Femur (tissue), 1 donor: ENCODE measurements at places on chromosomes 16 and 17.

- DNase-seq, result no peak
Observed at GRCh38 chr17:58378733-58379510, 26.9 kb upstream of the SUPT4H1 start.

DNA sequence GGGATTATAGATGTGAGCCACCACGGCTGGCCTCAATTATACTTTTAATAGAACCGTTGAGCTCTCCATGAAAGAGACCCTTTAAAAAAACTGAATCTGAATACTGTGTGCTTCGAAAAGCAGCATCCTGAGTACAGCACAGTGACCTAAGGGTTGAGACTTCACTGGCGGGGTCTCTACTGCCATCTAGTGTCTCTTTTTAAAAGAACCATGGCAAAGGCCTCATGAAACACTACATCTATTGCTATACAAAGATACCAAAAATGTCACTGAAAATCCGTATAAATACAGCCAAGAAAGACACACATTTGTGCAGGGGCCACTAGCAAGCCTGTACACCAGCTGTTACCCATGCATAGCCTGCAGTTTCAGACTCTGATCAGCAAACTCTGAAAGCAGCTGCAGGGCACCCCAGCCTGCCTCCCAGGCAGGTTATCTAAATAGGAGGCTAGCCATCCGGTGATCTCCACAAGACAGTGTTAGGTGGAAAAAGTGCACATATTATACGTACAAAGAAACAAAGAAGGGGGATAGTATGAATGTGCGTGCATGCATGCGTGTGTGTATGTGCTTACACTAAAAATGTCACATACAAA lies 35.3 kb downstream of the NPLOC4 start:
- peak; percentile 65 for DNase-seq

DNA sequence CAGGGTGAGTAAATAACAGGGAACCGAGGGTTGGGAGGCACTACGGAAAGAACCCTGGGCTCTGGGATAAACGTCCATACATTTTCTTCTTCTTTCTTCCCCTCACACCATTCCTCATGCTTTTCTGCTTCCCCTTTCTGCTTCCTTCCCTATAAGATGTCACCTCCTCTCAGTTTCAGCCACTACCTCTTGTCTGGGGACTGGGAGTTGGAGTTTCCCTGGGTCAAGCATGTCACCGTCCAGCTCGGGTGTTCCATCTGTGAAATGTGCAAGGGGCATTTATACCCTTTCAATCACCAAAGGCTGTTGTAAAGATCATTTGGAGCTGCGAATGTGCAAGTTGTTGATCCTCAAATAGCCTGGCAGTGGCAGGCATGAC lies 17.5 kb upstream of the CCL22 start:
- no peak for DNase-seq

DNA sequence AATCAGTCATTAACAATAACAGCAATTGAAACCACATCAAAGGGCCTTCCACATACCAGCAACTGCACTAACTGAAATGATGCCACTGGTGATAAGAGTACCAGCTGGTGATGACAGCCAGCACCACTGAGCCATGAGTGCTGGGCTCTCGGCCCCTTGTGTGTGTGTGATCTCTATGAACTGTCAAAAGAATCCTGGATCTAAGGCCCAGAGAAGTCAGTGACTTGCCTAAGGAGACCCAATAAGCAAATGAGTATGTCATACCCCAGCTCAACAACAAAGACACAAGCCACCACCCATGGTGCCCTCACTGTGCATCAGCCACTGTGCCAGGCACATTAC lies 220.9 kb downstream of the ZNF423 start:
- DNase-seq, result no peak

GRCh38 chr17:35788477-35789368 lies 6.7 kb downstream of the MMP28 start:
- DNase-seq, result no peak

DNA sequence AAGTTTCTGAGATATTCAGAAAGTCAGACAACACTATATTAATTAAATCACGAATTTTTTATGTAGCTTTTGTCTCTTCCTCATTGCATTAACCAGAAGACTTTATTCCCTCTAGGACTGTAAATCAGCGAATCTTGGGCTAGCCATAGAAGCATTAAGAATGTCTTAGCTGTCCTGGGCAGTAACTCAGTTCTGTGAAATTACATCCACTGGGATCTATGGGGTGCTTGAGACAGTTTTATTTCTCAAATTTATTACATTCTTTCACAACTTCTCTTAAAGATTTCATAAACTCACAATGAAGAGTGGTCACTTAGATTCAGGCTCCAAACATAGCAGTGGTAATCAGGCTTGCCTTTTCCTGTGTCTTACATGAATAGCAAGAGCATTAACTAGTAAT lies 1153.4 kb downstream of the CDH8 start:
- no peak for DNase-seq

DNA sequence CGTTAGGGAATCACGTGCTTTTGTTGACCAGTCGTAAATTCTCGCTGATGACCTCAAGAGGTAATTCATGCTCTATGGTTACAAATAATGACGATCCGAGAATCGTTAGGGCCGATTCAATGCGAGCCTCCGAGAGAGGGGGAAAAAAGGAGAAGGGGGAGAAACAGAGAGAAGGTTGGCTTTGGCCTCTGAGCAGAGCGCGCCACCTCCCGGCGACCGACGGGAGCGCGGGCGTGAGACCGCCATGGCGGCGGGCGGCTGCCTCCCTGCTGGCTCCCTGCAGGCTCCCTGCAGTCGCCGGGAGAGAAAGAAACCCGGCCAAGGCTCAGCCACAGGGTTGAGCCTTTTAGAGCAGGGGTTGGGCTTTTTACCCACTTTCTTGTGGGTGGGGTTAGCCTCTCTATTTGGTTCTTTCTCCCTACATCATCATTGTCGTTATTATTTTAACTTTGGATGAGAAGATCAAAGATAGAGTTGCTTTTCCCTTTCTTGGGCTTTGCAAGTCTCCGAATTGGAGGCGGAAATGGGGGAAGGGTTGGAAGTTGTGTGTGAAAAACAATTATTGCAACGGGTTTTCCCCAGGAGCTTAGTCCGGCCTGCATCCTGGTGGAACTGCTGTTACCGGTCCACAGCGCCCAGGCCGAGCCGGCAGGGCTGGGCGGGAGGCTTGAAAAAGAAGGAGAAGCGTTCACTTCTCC lies 410 bp upstream of the HOXB5 start:
- DNase-seq, result peak; percentile 86

DNA sequence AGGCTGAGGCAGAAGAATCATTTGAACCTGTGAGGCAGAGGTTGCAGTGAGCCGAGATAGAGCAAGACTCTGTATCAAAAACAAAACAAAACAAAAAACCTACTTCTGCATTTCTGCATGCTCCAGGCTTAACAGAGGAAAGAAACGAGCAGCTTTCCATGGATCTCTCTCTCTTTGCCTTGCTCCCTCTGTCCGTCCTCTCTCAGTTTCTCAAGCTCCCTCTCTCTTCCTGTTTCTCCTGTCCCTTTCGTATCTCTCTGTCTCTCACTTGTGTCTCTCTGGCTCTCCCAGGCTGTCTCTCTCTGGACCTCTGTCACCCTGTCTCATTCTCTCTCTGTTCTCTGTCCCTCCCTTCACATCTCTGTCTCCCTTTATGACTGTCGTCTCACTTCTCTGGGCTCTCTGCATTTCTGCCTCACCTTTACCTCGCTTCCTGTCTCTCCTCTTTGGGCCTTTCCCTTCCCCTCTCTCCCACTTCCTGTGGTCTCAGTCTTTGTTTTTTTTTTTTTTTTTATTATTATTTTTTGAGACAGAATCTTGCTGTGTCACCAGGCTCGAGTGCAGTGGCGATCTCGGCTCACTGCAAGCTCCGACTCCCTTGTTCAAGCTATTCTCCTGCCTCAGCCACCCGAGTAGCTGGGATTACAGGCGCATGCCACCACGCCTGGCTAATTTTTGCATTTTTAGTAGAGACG lies 4.1 kb upstream of the PITPNA start:
- DNase-seq, result no peak

- DNase-seq, result peak; percentile 86
Observed at GRCh38 chr17:9239793-9240658, 218.7 kb downstream of the NTN1 start.

DNA sequence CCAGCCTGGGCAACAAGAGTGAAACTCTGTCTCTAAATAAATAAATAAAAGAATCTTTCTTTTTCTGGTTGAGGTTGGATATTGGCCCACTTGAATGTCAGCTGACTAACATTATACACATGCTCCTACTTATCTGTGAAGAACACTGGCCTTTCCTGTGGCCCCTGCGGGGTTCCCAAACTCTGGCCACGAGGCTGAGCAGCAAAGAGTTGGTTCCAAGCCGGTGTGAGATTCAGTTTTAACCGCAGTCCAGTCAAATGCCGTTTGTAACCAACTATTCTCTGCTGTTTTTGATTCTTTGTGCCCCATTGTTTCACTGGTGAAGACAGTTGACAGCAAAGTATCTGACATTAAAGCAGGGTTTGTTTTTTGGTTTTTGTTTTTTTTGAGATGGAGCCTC lies 11.2 kb downstream of the ETV4 start:
- DNase-seq, result no peak

DNA sequence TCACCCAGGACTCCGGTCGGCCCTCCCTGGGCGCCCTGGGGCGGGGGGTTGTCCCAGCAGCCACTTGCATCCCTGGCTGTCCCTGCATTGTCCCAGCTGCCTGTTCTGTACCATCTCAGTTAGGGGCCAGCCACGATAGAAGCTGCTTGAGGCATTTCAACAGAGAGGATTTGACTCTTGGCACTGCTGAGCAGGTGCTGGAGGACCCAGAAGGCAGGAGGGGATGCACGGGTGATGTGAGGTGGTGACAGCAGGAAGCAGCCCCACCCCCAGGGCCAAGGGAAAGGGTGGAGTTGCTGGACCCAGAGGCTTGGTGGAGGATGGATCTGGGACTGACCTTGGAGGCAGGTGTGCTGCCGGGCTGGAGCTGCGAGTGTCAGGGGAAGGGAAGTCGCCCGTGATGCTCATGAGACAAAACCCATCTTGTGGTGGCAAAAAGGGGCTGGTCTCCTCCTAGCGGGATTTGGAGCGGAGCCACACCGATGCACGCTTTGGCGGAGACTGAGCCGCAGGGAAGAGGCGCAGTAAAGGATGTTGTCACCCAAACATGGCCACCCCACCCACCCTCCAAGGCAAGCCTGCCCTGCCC lies 188.0 kb upstream of the GSE1 start:
- DNase-seq, result no peak

GRCh38 chr16:20260215-20261009 lies 66.9 kb downstream of the GP2 start:
- no peak for DNase-seq

DNA sequence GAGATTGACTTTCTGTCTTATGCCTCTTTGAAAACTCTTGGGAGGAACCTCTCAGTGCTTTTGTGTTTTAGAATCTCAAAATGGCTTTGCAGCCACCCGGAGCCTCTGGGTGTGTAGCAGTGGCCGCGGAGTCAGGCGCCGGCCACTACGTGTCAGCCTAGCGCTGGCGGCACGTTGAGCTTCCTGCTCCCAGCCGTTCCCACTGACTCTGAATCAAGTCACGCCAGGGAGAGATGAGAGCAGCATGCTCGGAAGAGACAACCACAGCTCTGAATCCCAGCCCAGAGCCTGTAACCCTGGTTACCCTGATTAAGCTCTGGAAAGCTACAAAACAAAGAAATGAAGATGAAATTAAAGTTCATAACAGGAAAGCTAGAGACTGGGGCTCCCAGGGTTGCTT lies 97.4 kb upstream of the CACNG5 start:
- peak; percentile 87 for DNase-seq

GRCh38 chr17:40478486-40478885 lies 22.9 kb downstream of the TNS4 start:
- no peak for DNase-seq

GRCh38 chr16:68227850-68228553 lies 7.9 kb downstream of the ESRP2 start:
- no peak for DNase-seq

DNA sequence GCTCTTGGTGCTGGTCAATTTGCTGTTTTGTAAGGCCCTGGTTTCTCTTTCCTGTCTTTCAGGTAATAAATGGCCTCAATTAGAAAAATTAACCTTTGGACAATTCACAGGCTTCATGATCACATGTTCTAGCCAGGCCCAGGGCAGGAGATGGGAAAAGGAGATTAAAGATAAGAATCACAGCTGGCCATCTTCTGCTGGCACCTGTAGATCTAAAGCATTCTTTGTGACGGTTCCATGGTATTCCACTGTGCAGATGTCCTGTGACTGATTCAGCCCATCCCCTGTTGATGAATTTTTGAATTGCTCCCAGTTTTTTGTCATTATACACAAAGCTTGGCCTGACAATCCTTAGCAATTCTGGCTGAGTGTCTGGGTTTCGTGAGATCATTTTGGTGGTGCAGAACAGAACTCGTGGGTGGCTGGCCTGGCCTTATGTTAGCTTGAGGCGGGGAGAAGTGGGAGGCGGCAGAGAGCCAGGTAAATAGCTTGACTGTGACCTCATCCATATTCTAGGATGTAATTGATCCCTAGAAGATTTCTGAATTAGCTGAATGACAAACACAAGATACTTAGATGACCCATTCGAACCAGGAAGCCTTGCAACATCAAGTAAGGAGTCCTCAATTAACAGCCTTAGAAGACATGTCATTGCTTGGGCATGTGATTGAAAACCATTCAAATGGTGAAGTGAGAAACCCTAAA lies 14.1 kb downstream of the TMC5 start:
- no peak for DNase-seq

DNA sequence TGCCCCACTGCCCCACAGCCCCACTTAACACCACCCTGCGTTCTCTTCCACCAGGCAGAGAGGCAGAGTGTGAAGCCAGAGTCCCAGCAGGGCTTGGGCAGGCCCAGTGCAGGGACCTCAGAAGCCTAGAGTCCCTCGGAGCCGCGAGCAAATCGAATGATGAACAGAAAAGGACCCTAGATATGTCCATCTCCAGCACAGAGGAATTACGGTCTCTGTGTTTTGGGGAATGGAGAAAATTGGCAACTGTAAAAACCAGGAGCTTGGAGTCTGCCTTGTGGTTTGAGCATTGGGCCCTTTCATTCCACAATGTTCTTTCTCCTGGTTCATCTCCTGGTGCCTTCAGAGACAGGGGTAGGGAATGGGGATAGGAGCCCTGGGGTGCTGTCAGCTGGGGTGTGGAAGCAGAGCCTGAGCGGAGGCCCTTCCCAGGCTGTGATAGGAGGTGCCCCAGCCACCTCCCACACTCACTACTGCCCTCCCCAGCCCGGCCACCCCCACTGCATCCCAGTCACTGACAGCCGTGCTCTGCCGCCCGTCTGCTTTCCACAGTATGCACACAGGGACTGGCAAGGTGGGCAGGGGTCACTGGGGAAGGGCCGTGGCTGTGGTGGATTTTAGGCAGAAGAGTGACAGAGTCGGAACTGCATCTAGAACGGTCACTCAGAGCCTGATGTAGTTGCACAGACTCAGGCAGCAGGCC lies 26.7 kb downstream of the TBX4 start:
- DNase-seq, result peak; percentile 9

GRCh38 chr17:31558748-31559583 lies 167.5 kb downstream of the RAB11FIP4 start:
- DNase-seq, result peak; percentile 89

GRCh38 chr16:24332582-24333090 lies 76.5 kb downstream of the CACNG3 start:
- DNase-seq, result no peak

DNA sequence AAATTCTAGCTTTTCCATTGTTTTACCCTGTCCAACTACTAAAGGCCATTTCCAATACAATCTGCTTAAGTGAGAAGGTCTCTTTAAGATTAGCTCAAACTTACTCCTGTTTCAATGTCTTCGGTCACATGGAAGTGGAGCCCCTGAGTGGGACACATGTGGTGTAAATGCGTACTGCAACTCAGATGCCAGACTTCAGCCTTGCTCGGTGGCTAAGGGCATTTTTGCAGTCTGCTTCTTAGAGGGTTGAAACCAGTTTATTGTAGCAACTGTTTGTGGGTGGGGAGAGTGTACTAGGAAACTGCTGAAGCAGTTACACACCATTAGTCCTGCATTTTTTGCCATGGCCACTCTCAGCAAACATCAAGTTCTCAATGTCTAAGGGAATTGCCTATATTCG lies 140.6 kb downstream of the PARN start:
- no peak for DNase-seq
